ENCODE measurements at places on chromosomes 3 and 15.

GRCh38 chr3:144810160-144810559, 838.5 kb downstream of the DIPK2A start:
- DNase-seq = no peak

- DNase-seq = no peak
These were observed 78.4 kb downstream of the B3GNT5 start for GRCh38 chr3:183331498-183331897.

GRCh38 chr15:47963265-47963664, 157.5 kb upstream of the SLC24A5 start:
- no peak for DNase-seq

- DNase-seq = no peak
These were observed 343.9 kb upstream of the CBLB start for GRCh38 chr3:106212665-106213222.

DNA sequence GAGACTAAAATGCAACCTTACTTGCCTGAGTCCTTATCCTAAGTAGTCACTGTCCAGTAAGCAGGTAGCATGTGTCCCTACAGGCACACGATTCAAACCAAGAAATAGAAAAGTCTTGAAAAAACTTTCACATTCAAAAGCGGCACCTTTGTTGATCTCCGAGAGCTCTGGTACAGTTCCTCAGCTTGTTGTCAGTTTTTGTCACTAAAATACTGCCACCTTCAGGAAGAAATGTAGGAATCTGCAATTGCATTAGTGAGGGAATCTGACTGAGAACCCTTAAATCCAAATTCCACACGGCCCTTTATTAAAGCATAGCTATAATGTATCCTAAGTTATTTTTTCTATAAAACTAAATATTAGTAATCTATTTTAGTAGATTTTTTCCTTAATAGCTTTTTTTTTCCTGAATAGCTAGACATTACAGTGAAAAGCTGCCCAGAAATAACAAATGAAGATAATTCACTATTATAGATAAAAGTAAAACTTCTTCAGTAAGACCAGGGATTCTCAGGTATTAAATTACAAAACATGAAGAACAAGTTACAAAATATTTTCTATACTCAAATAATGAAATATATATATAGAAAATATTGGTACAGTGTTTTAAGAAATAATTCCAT, 44.0 kb downstream of the CCDC54 start:
- DNase-seq = peak; percentile 66

GRCh38 chr15:94563456-94563855, 332.1 kb downstream of the MCTP2 start:
- no peak for DNase-seq

DNA sequence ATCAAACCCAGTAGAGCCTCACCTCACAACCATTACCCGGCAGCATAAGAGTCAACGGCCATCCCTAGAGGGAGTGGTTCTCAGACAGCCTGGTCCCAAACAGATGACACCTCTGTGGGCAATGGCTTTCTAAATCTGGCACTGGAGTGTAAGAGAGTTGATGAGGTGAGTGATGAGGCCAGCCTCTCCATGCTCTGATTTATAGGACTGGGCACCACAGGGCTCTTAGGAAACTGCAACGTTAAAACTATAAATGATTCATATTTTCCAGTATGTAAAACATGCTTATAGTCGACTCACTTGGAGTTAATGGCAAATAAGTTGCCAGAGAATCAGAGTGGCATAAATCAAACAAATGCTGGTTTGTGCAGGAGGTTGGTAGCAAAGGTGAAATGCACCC, 187.7 kb downstream of the GREM1 start:
- no peak for DNase-seq

DNA sequence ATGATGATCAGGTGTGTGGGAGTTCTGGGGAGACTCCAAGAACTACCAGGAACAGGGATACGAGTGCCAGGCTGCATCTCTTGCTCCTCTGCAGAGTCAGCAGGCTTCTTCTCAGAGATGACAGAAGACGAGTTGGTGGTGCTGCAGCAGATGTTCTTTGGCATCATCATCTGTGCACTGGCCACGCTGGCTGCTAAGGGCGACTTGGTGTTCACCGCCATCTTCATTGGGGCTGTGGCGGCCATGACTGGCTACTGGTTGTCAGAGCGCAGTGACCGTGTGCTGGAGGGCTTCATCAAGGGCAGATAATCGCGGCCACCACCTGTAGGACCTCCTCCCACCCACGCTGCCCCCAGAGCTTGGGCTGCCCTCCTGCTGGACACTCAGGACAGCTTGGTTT, 7.9 kb downstream of the PRRT3 start:
- no peak for DNase-seq

DNA sequence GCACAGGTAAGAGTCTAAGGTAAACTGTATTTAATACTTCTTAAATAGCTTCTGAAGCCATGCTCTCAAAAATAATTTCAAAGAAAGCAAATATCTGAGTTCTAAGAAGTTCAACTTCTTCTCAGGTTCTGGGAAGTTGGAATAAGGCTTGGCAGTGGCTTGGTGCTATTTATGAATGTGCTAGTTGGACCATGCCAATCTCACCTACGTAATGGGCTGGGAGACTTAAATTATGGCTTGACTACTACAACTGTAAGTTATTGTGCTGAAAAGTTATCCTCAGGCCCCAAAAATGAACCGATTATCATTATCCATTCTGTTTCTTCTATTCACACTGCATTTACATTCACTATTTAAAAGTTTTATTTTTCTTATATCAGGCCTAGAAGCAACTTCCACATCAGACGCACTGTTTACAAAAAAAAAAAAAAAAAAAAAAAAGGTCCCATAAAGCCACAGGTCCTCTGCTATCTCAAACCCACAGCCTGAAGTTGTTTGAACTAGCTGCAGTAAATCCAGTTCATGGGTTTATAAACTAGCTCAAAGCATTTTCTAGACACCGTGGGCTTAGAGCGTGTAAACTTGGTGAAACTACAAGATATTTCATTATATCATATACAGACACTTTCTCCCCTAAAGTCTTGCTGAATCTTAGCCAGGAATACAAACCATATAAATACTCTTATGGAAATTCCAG, 3.4 kb downstream of the LRIG1 start:
- no peak for DNase-seq

- DNase-seq = no peak
These were observed 53.9 kb downstream of the SYNM start for GRCh38 chr15:99158626-99159412.

GRCh38 chr3:67819447-67819846, 165.0 kb upstream of the SUCLG2 start:
- DNase-seq = no peak

DNA sequence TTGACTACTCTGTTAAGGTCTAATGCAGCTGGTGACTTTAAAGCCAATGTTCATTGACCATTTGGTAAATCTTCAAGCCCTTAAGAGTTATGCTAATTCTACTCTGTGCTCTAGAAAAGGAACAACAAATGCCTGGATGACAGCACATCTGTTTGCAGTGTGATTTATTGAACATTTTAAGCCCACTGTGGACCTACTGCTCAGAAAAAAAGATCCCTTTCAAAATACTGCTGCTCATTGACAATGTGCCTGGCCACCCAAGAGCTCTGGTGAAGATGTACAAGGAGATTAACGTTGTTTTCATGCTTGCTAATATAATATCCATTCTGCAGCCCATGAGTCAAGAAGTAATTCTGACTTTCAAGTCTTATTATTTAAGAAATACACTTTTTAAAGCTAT, 110.8 kb downstream of the TBC1D5 start:
- no peak for DNase-seq

DNA sequence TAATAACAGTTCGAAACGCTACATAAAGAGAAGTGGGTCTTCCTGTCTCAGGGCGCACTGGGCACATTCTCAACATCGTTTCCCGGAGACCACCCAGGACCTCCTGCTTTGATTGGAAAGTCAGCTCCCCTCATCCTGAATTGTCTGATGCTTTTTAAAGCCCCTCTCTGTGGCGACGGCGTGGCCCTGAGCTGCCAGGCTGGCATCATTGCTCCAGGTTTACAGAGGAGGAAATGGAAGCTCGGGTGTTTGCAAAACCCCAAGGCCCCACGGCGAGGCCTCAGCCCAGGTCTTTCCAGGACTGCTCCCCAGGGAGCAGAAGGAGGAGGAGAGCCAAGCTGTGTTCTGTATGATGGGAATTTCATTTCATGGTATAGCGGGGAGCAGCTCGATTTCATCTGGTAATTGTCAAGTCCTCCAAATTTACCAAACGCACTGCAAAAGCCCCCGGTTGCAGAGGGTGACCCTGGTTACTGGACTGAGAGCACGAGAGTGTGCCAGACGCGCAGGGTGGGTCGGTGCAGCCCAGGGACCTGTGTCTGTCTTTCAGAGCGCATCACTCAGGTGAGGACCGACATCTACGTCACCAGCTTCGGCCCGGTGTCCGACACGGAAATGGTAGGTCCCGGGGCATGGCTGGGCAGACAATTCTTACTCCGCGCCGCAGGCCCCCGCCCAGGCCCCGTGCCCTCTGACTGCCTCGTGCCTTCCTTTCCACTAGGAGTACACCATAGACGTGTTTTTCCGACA, 15.9 kb downstream of the GABRA5 start:
- DNase-seq = no peak

DNA sequence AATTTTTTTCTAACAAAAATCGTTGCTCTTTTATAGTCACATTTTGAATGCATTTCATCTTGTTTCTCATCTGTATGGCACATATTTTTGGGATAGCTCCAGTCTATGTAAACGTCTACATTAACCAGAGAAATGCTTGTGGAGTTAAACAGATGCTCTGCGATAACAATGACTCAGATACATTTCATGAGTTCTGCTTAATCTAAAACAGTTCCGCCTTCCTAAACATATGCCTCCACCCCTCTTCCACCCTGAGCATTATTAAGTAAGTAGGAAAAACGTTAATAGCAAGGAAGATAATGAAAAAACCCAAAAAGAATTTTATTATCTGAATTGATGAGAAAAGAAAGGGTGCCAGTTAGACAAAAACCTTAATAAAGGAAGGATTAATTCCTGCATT, 396.1 kb downstream of the TUSC7 start:
- DNase-seq = no peak

DNA sequence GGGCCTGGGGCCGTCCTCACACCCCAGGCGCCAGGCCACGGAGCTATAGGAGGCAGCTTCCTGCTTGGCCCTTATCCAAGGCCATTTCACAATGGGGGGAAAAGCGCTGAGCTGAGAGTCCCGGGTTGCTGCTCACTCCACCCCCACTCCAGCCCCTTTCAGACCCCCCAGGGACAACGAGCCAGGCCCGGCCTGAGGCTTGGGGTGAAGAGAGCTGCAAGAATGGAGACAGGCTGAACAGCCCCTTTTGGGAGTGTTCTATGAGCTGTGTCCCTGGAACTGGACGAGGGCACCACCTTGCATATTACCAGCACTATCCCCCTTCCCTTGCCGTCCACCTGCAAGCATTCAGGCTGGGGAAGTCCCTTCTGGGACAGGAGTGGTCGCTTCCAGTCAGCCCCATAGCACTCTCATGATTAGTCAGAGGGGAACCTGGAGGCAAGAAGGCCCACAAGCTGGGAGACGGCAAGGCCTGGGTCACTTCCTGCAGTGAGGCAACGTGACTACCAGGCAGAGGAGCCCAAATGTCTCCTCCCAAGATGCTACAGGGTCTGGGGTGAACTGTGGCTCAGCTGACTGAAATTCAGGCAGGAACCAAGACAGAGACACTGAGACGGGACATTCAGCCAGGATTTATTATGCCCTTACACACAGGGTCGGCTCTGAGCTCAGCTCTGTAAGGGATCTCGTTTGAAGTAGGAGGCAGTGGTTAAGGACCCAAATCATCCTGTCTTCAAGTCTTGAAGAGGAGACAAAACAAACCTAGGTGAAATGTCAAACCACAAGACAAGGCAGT, 8.6 kb upstream of the SRP14 start:
- DNase-seq = no peak

GRCh38 chr3:83011481-83011880, 1250.0 kb upstream of the GBE1 start:
- no peak for DNase-seq

DNA sequence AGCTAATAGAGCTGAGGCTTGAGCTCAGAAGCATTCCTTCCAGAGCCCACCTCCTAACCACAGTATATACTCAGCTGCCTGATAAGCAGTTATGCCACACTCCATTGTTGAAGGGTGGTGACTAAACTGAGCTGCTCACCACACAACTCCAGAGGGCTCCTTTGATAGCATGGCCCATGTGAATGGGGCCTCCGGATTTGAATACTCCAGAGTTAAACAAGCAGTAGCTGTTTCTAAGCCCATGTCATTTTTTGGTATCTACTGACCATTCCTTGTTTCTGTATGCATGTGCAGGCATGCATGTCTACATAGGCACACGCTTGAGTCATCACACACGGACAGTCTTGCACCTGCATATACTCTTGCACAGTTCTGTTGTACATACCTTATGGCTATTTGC, 28.9 kb downstream of the IGSF10 start:
- DNase-seq = no peak

DNA sequence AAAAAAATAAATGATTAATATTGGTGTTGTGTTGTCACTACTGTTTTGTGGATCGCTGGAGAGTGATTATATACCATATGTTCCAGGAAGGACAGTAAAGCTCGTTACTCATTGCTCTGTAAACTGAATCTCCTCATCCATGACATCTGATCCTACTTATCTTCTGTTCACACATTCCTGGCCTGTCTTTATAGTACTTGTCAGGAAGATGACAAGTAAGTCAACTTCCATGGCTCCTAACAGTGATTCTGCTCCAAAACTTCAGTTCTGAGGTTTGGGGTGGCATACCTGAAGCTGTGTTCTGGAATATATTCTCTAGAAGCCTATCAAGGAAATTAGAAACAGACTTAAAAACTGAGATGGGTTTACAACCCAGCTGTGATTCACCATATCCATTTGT, 288.9 kb downstream of the ZBBX start:
- DNase-seq = no peak

DNA sequence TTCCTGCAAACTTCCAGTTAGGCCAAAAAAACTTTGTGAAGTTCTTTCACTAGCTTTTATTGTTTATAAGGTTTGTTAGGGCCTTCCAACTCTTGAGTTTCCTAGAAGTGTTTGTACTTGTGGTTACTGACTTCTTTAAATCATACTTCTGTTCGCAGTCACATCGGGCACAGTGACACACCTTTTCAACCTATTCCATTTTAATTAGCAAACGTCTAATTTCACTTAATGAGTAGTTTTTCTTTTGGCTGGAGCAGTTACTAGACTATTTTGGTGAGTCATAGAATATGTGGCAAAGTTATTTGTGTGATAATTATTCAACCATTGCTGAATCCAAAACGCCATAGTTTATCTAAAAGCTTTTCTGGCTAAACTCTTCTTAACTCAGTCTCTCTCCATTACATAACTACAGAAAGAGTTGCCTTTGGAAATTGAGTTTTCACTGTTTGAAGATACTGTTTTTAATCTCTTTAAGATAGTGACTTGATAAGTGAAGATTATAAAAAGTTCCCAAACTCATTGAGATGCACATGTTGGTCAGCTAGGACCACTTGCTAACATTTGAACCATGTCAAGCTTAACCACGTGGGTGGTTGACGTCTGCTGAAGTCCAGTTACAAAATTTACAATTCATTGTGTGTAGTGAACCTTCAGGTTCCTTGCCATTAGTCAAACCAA, 21.5 kb downstream of the CNOT10 start:
- no peak for DNase-seq

GRCh38 chr15:39959411-39959810, 25.5 kb downstream of the EIF2AK4 start:
- no peak for DNase-seq

GRCh38 chr15:32843219-32843815, 125.5 kb downstream of the GREM1 start:
- no peak for DNase-seq

GRCh38 chr3:60107275-60107674, 1057.5 kb upstream of the CFAP20DC start:
- DNase-seq = no peak
